Osteocyte (in vitro differentiated cells): ENCODE measurements at places on chromosomes 5 and 9. TPM values are rescaled to one million over a fixed set of nuclear protein-coding genes. Genes with fewer than 3 reads are reported as not detected.

The SLC1A3 gene
- 19.1 and 19.9 TPM in 2 replicates for total RNA-seq

The FSD1L gene
- total RNA-seq = 6.2 and 6.6 TPM in 2 replicates

The SLC22A4 gene
- total RNA-seq = 1.4 and 2.5 TPM in 2 replicates

The SYK gene
- total RNA-seq = not detected in 2 replicates

- DNase-seq = no peak
These were observed 559.5 kb upstream of the KLF4 start for GRCh38 chr9:108049026-108049607.

DNA sequence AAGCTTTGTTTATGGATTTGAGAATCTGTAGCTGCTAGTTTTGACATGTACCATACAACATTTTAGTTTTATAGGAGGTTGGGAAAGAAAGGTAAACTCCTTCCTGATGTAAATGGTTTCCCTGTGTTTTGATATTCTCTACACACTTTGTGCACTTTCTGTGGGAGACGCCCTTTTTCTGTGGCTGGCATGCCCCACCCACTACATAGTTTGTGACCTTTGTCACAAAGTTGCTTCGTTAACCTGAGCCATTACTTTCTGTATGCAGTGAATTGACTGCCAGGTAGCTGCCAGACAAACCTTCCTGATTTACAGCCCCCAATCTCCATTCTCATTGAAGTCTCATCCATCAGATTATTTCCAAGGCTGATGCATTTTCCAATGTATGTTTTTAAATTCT is 90.6 kb downstream of the NLN start:
- DNase-seq = no peak

DNA sequence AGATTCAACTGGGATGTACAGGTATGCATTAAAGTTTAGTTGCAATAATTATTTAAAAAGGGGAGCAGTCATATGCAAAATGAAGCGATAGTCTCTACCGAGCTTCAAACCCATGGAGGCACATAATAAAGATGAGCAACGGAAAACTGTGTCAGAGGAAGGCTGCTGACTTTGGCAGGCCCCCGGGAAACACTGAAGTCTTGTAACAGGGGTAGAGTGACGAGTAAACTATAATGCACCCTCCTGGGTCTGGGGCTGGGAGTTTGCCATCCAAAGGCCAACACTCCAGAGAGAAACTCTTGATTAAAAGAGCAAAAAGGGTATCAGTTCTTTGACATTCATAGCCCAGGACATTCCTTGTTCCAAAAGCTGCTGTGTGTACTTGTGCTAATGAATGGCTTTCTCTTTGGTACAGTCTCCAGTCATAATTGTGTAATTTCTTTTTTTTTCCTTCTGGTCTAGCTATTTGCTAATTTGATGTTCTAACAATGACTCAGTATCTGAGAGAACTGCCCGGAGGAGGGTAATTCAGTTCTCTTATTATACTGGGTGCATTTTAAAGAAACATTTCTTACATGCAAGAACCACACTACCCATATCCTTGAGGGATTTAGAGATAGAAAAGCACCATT is 59.2 kb downstream of the TNC start:
- no peak for DNase-seq

DNA sequence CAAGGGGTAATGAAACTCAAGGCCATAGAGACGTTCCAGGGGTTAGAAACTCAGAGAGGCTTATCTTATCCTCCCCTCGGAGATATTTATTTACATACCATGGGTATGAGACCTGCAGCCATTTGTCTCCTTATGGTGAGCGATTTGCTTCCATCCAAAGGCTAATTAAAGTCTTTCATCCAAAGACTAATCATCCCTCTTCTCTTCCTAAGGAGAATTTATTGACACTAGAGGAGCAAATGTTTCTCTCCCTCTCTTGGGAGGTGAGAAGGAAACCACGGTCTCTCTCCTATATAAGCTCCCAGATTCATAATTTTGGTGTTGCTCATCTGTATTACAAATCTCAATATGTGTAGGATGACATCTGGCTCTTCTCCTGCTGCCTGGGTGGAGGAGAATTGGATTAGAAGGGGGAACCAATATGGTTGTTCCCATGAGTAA is 31.0 kb upstream of the RPS23 start:
- DNase-seq = no peak
